ENCODE measurements at places on chromosomes 6 and 20.

GRCh38 chr6:19327661-19328060, 509.5 kb upstream of the ID4 start:
- no peak for DNase-seq

DNA sequence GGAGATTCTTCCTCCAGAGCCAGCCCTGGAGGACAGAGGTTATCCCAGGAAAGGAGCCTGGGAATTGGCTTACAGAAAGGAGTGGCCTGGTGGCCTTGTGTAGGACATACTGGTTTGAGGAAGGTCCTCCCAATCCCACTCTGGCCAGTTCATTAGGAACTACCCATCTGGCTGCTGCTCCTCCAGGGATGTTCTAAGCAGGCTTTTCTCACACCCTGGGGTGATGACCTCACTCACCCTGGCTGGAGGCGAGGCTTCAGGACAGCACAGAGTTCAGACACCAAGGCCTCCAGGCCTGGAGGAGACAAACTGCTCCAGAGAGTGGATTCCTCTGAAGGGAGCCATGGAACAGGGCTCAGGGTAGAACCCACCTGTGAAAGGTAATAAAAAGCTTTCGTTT, 8.9 kb downstream of the GNMT start:
- DNase-seq, result no peak

- no peak for DNase-seq
Measured at GRCh38 chr20:3161316-3162079, 1.8 kb upstream of the FASTKD5 start.

GRCh38 chr6:149046822-149047246, 270.7 kb upstream of the TAB2 start:
- peak; percentile 62 for DNase-seq

- no peak for DNase-seq
Measured at GRCh38 chr20:29119141-29119540, 2138.3 kb upstream of the DEFB115 start.

DNA sequence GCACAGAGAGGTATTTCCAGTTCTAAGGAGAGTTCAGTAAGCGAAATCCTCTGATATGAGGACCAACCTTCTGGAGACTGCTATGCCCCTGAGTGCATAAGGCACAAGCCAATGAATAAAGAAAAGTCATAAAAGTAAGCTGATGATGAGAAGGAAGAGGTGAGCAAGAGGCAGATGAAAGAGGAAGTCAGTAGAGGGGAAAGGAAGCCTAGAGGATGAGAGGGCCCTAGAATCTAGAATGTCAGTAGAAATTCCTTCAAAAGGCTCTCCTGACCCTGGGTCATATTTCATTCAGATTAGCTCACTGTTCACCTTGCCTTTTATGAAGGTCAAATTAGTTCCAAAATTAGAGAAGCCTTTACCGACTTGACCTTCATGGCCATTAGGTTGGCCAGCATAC, 209.2 kb downstream of the CD83 start:
- DNase-seq, result no peak

DNA sequence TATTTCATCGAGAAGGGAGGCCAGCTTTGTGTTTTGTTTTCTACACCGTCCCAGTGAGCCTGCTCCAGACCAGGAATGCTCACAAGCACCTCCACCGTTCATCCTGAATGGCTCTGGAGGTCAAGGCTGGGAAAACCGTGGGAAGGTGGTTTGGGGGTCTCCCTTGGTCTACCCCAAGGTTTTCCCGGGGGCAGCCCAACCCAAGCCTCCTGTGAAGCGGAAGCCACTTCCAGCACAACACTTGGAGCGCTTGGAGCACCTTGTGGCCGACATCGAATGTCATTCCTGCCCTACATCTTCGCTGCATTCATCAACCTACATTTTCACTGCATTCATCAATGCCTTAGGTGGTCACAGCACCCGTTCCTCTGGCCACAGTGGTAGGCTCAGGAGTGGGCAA, 255.6 kb upstream of the PMEPA1 start:
- DNase-seq, result no peak

DNA sequence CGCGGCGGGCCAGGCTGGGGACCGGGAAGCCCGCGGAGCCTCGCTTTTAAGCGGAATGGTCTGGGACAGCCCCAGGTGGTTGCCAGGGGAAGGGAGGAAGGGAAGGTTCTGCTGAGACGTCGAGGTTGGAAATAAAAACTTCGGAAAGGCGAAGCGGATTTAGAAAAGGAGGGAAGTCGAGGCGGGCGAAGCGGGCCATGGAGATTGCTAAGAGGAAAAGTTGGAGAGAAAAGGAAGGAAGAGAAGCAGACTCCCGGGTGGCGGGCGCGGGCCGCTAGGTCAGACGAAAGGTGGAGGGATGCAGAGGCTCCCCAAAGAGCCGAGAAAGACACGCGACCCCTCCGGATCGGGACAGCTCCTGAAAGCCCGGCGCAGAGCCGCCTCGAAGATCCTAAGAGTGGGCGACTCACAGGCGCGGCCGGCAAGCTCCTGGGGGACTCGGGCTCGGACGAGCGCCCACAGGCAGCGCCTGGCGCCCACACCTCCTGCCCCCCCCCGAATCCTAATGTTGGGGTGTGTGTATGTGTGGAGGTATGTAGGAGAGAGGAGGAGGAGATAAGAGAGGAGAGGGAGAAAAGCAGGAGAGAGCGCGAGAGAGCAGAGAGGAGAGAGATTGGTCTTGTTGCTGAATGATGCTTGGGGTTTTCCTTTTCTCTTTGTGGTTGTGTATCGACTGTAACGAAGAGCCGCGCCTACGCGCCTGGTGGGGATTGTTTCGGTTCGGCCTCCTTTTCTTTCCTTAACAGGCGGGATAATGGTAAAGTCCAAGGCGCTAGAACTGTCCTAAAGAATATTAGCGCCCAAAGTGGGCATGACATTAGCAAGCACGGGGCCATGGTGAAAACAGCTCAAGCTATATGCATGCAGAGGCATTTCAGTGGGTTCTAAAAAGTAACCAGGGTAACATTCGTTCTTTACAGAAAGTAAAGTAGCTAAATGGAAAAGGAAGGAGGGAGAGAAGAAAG, 1.5 kb downstream of the TFAP2B start:
- no peak for DNase-seq

- DNase-seq, result no peak
Measured at GRCh38 chr20:54305421-54305820, 97.5 kb downstream of the PFDN4 start.

DNA sequence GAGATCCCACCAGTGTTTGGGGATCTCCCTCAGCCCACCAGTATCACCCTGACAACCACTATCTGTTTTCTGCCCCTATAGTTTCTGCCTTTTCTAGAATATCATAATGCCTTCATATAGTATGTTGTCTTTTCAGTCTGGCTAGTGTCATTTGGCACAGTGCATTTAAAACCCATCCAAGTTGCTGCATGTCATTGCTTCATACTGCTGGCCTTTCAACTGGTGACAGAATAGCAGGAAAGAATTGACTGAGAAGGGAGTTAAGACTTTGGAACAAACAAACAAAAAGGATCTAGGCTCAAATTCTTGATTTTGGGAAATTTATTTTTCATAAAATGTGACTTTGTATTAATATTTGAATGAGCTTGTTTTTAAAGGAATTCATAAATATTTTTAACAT, 4.5 kb downstream of the LMBRD1 start:
- no peak for DNase-seq

- no peak for DNase-seq
Measured at GRCh38 chr6:88848870-88849269, 114.5 kb downstream of the RNGTT start.

DNA sequence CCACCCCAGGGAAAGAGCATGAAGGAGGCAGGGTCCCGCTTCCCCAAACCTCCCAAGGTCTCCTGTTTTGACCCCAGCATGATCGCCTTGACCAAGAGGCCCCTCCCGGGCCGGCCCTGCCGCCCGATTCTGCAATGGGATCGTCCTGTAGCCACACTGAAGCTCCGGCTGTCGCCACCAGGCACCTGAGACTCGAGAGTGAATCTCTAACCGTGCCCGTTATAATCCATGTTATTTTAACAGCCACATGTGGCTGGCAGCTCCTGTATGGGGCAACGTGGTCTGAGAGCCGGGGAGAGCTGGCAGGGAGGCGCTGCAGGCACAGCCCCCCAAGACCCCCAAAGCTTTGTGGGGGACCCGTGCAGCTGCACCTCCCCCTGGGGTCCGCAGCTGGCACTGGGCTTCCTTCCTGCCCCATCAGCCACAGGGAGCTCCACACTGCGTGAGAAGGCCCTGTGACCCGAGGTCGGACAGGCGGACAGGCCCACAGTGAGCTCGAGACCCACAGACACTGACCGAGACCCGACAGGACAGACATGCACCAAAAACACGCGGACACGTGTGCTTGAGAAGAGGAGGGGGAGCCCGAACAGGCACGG, 51.3 kb downstream of the KCNQ2 start:
- no peak for DNase-seq

GRCh38 chr6:48744948-48745347, 634.0 kb upstream of the PTCHD4 start:
- no peak for DNase-seq
